ENCODE measurements at places on chromosomes 6 and 20.
A peak's percentile ranks its signal among the peaks of the same experiment; 100 is the strongest.

DNA sequence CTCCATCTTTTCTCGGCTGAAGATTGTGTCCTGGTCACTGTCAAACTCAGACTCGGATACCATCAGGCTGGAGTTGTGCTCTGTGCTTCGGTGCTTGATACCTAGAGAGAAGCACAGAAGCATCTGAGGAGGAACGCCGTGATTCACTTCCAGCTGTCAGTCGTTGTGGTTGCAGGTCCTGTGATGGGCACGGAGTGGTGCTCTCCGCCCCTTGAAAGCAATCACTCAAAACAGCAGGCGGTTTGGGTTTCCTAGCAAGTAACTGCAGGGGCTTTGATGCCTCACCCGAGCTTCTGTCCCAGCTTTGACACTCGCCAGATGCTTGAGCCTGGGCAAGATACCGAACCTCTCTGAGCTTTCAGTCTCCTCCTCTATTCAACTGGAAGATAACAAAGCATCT is 52.5 kb downstream of the ALDH5A1 start:
- DNase-seq: no peak

GRCh38 chr20:35303735-35304491 is 11.7 kb upstream of the FAM83C start:
- DNase-seq: peak; percentile 38

GRCh38 chr6:42938987-42939809 is 9.9 kb downstream of the CNPY3 start:
- no peak for DNase-seq

GRCh38 chr6:50720623-50721022 is 7.3 kb downstream of the TFAP2D start:
- no peak for DNase-seq

DNA sequence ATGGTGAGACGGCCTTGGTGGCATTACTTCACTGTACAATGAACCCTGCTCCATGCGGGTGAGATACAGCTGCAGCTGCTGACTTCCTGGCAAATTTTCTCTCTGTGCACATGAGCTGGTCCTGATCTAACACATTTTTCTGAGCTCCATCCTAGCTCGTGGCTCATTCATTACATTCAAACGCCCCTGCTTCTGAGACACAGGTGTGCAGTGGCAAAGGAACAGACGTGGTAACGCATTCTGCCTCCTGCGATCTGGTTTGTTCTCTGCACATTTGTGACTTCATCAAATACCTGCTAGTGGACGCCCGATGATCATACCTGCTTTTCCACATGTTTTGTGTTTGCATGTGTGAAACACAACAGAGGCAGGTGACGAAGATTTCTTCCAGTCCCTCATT is 189.6 kb upstream of the PDE10A start:
- DNase-seq: no peak

DNA sequence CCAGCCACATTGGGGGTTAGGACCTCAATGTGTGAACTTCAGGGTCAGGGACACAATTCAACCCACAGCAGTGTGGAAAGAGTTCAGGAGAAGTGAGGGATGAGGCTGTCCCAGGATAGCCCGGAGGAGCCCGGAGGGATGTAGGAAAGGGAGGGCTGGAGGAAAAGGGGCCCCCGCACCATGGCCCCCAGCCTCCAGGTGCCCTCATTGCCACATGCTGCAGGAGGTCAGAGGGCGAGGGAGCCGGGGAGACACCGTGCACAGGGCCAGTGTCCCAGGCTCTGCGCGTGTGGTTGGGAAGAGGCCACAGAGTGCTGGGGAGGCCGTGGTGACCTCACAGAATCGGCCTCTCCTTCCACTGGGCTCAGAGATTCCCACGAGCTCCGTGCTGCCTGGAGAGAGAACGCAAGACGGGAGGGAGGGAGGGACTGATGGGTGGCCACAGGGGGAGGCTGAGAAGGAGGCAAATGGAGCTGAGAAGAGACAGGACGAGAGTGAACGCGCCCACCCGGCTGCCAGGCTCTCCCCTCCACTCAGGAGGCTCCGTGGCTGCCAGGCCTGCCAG is 215.1 kb downstream of the DLL1 start:
- no peak for DNase-seq

DNA sequence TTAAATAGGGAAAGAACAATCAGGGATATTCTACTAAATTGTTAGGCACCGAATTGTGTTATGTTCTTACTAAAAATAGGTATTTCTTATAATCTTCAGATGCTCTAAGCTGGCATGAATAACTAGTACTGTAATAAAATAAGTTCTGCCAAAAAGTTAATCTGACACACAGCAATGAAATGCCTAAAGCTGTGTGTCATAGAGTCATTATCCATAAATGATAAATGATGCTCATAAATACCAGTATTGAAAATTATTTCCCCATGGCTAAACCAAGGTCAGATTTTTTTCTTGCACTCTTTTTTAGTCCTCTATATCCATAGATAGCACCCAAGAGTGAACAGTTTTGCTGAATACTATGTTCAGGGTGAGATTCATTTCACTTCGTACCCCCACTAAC is 11.7 kb upstream of the PRIM2 start:
- DNase-seq: no peak

DNA sequence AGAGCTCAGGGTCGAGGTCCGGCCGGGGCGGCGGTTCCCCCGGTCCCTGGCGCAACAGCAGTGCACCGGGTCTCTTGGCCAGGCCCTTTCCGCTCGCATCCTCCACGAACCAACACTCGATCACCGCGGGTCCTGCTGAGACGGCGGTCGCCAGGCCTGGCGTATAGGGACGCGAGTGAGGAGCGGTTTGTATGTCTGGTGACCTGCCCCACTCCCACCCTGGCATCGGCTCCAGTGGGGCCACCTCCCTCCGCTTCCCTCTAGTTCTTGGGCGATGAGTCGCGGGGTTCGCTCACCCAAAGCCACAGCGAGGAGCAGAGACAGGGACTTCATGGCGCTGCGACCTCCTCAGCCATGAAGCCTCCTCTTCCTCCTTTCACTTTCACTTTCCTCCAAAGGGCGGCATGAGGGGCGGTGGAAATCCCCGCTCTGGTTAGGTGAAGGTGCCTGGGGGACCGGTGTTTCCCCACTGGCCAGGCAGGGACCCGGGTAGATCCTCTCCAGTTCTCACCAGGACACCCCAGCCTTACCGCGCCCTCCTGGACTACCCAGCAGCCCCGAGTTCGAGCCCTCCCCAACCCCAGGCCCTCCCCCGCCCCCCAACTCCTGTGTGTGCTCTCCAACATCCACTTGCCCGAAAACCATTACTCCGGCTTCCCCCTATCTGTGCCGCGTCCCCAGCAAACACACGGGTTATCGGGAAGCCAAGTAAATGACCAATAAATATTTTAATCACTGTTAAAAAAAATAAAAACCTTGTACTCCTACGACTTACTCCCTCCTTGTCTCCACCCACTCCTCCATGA is at the start of gene TAPBP:
Gene TAPBP, minus strand, starts transcription at position 370 of the 806 bp plus-strand sequence. Its CDS starts 37 bp downstream, at position 333.
- no peak for DNase-seq

- DNase-seq: no peak
These were observed 66.5 kb upstream of the TENT5A start for GRCh38 chr6:81818901-81819361.

DNA sequence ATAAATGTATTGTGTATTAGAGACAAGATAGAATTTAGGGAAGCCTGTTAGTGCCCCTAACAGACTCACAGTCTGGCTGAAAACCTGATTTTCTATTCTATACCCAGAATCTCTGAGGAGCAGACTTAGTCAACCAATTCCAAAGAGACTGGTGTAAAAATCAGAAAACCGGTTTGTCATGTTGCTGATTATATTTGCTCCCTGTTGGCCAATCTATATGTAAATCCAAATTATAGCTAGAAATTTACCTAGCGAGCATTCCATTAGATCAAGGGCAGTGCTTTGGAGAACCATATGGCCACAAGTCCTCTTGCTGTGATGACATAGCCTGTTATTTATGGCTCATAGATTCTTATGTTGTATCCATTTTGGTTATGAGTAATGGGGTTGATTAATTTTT is 4.8 kb downstream of the NFYA start:
- no peak for DNase-seq

- no peak for DNase-seq
These were observed 59.7 kb downstream of the GPX5 start for GRCh38 chr6:28585335-28585734.

DNA sequence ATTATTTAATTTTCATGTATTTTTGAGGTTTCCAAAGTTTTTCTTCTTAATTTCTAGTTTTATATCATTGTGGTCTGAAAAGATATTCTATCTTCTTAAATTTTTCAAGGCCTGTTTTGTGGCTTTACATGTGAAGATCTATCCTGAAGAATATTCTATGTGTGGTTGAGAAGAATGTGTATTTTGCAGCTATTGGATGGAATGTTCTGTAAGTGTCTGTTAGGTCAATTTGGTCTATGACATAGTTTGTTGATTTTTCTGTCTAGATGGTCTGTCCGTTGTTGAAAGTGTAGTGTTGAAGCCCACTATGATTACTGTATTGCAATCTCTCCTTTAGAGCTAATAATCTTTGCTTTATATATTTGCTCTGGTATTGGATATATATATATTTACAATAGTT is 125.7 kb downstream of the CRYBG1 start:
- no peak for DNase-seq

DNA sequence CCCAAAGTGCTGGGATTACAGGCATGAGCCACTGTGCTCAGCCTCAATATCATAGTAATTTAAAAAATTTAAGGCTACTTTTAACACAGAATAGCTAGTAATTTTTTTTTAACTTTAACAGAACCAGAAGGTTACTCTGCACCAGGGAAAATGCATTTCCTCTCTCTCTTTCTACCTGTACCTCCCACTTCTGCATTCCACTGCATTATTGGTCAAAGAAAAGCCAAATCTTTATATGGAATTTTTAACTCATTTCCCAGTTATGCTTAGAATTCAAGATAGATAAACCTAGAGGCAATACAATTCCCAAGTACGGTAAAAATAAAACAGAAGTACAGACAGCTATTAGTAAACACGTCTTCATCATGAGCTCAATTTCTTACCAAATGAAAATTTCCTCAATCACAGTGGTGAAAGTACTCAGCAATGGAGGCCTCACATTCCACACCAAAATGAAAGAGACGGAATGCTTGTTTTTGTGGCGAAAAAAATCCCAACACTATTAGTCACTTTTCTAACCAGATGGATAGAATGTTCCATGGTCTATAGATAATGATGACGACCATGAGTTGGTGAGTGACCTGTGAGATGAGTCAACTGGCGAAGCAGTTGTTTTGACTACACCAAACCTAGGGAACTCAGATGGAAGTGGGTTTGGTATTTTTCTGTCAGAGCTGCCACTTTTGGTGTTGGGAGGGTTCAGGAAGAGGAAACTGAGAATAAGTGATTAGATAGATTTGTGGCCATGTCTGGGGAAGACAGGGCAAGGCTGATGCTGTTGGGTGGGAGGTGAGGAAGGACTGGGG is 104.7 kb upstream of the SGK1 start:
- DNase-seq: no peak

GRCh38 chr20:63830841-63831588 is at the start of gene ZBTB46:
Gene ZBTB46 (minus strand): TSS chr20:63831264. CDS start chr20:63790757, 40,507 bp downstream.
- DNase-seq: no peak

DNA sequence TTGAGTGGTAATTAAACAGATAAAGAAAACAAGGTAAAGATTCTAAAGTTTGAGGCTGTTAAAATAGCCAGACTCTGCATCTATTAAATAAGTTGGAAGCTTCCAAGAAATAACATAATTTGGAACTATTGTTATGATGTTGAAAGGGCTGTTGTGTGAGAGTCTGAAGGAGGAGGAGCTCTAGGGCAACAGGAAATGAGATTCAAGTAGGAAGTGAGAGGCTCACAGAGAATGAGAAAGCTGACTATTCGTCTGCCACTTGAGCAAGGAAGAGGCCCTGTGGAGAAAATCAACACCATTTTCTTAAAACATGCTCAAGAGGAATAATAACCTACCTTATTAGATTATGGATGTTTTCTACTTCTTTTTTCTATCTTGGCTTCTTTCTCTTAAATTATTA is 185.2 kb downstream of the SLC24A3 start:
- no peak for DNase-seq

DNA sequence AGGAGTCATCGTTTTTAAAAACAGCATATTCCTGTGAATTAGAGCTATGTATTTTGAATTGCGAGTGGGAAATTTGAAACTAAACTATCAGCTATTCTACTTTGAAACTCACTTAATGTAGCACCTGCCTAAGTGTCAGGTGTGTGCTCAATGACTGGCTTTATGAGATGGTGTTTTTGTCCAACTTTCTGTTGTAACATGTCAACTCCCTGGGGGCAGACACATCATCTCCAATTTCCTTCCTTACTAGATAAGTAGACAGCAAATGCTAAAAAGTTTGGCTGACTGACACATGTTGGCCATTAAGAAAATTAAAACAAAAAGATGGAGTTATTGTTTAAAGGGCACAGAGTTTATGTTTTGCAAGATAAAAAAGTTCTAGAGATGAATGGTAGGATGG is 226.9 kb downstream of the TFAP2B start:
- no peak for DNase-seq

- no peak for DNase-seq
These were observed 66.9 kb downstream of the RIPOR3 start for GRCh38 chr20:50624351-50625016.

- DNase-seq: no peak
These were observed 3.6 kb upstream of the CCN2 start for GRCh38 chr6:131954775-131955107.

All from substantia nigra (tissue), 51 donors.